T-helper 17 cell (primary cell): ENCODE measurements at places on chromosomes 16 and 17. TPM values are rescaled to one million over a fixed set of nuclear protein-coding genes. Genes with fewer than 3 reads are reported as not detected.
A peak's percentile ranks its signal among the peaks of the same experiment; 100 is the strongest.

AMFR gene
- total RNA-seq: 102 TPM

OTOA gene
- 0.16 TPM for total RNA-seq

USP10 gene
- 221 TPM for total RNA-seq

TNP2 gene
- not detected for total RNA-seq

CNGB1 gene
- total RNA-seq: not detected

KRTAP1-1 gene
- not detected for total RNA-seq

TMIGD1 gene
- total RNA-seq: not detected

GRIN2C gene
- not detected for total RNA-seq

TP53 gene
- total RNA-seq: 61.2 TPM

HSPB9 gene
- total RNA-seq: not detected

KRT28 gene
- not detected for total RNA-seq

CNTNAP1 gene
- total RNA-seq: 6.9 TPM

SLC6A4 gene
- total RNA-seq: 0.10 TPM

DNA sequence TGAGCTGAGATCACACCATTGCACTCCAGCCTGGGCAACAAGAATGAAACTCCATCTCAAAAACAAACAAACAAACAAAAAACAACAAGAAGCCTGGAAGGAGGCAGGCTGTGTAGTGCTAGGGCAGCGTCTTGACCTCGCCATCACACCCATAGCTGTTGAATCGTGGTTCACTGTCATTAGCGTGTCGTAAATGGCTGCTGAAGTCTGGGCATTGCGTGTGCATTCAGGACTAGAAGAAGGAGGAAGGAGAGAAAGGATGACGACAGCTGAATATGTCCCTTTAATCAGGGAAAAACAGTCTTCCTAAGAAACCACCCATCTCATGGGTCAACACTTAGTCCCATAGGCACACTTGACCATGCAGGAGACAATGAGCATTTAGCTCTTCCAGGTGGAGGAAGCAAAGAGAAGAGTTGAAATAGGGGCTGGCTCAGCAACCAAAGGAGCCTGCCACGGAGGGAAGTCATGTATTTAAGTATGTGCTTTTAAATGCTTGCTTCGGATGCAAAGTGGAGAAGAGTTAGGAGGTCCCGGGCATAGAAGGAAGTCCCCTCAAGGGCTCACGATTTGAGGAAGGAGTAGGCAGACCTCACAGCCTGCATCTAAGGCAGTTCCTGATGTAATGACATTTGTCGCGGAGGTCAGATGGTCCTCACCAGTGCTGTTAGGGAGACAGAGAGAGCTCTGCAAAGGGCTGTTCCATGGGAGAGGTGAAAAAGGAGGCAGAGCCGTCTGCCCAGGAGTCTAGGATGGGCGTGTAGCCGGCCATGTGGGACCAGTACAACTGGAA lies 8.8 kb downstream of the PRSS22 start:
- no peak for DNase-seq

- DNase-seq: no peak
These were observed 10.7 kb upstream of the DUSP14 start for GRCh38 chr17:37479025-37479424.

DNA sequence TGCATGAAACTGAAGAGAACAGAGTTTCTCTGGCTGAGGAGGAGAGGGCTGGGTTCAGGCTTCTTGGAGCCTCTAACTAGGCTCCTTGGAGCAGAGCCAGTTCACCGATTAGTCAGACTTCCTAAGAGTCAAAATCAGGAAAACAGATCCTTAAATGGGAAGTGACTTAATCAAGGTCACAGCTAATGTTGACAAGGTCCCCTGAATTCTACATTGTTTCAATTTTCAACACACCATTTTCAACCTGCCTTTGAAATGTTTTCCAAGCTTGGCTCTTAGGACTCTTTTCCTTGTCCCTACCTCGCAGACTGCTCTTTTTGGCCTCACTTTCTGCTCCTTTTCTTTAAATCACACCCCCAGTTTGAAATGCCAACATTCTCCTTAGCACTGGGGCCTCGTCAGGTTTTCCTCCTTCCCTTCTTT lies 16.3 kb downstream of the MYL4 start:
- no peak for DNase-seq

DNA sequence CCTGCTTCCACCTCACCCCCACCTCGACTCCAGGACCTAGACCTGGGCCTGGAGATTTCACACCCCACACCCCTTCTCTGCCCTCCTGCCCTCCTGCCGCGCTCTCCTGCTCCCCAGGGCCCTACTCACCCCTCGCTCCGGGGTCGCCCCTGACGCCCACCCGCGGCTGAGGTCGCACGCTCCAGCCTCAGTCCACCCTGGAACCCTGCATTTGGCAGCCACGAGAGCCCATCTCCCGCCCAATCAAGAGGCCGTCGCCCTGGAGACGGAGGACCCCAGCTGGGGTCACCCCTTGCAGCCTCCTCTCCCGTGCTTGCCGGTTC lies 16.1 kb downstream of the TLE7 start:
- DNase-seq: no peak

GRCh38 chr16:9013508-9013864 lies 49.8 kb upstream of the USP7 start:
- no peak for DNase-seq

DNA sequence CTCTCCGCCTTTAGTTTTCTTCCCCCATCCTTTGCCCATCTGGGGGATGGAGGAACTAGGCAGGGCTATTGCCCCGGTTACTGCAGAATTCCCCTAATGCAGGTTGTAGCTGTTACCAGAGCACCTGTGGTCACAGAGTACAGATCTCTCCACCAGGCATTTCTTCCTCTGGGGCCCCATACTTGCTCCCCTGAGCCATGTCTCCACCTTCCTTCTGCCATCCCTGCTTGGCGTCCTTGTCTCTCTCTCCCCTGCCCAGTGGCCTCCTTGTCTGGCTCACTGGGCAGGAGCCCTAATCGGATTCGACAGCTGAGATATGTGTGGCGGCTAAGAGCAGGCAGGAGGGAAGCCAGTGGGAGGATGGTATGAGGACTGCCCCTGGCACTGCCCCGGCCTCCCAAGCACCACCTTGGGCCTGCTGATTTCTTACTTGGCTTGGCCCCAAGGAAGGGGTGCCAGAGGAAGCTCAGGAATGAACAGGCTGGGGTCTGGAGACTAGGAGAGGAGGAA lies 2.0 kb downstream of the RARA start:
- DNase-seq: no peak

DNA sequence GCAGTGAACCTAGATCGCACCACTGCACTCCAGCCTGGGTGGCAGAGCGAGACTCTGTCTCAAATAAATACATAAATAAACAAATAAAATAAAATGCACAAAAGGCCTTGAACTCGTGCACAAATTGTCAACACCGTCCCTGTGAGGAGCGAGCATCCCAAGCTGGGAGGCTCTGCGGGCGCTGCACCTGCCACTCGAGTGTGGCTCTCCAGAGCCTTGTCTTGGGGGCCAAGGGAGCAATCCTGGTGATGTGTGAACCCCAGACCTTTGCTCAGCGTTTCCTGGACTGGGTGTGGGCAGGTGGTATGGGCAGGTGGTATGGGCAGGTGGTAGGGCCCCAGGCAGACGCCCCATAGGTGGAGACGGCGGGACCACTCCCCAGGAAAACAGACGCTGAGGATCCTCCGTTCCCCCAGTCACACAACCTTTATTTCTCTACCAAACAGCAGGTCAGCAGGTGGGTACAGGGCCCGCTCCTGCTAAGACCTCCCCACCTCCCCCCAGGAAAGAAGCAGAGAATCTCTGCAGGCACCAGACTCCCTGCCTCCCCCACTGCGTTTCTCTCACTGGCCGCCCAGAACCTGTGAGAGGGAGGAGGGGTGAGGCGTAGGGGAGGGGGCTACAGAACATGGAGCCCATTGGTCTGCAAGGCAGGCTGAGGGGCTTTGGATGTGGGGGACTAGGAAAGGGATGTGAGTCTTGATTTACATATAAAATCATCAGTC lies 7.4 kb upstream of the P2RX1 start:
- DNase-seq: no peak

DNA sequence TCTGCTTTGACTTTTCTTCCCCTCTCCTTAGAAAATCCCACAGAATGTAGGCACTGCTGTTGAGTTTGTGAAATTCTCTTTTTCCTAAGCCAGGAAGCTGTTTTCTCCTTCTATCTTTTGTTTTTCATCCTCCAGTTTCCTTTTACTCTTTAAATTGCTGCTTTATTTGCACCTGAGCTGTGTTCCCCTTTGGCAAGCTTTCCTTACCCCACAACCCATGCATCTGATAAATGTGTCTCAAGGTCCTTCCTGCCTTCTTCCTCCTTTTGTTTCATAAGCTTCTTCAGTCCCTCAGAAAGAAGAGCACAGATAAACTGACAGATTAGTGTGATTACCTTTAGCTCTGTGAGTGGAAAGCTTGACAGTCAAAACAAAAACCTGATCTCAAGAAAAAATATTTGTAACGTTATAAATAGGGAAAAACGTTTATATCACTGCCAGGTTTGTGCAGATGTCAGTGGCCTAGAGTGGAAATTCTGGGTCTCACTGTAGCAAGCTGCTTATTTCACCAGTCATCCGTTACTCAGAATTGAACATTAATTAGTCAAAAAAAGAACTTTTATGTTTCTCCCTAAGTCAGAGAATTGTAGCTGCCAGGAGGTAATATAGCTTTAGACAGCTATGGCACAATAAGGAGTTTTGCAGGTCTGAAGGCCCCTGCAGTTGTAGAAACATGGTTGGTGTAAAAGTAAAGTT lies 23.6 kb downstream of the GSDMB start:
- DNase-seq: no peak

GRCh38 chr16:19817875-19818274 lies 66.8 kb downstream of the GPRC5B start:
- DNase-seq: no peak

GRCh38 chr16:85752511-85753420 lies 1.9 kb upstream of the C16orf74 start:
- no peak for DNase-seq

DNA sequence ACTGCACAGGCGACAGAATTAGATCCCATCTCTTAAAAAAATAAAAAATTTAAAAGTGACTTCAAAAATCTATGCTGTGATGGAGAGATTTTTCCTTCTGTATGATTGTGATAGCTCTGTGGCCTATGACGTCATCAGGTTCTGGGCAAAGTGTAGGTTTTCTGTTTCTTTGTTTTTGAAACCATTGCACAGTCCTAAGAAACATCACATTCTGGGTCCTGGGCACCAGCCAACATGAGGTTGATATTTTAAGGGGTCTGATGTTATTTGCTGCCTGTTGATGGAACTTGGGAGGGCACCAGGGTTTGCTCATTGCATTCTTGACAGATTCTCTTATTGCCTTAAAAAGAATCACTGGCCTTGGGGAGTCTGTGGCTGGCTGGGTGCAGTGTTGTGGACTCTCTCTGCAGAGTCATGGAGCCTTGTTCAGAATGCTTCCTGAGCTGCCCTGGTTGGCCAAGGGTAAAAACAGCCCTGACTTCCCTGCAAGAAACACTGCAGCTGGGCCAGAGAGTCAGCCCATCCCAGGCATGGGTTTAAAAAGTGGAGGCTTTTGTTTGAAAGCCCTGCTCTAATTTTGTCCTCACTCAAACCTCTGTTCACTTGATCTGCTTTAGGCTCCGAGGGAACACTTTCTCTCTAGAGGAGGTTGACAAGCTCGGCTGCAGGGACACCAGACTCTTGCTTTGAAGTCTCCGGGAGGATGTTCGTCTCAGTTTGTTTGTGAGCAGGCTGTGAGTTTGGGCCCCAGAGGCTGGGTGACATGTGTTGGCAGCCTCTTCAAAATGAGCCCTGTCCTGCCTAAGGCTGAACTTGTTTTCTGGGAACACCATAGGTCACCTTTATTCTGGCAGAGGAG lies 10.5 kb upstream of the CYLD start:
- no peak for DNase-seq

GRCh38 chr17:62073993-62074392 lies 8.9 kb upstream of the MED13 start:
- DNase-seq: no peak

- no peak for DNase-seq
These were observed 14.2 kb upstream of the TEKT5 start for GRCh38 chr16:10708969-10709368.

- no peak for DNase-seq
These were observed 28.9 kb downstream of the FAM20A start for GRCh38 chr17:68572138-68572842.

- DNase-seq: no peak
These were observed 13.5 kb downstream of the SUPT6H start for GRCh38 chr17:28675490-28675889.

DNA sequence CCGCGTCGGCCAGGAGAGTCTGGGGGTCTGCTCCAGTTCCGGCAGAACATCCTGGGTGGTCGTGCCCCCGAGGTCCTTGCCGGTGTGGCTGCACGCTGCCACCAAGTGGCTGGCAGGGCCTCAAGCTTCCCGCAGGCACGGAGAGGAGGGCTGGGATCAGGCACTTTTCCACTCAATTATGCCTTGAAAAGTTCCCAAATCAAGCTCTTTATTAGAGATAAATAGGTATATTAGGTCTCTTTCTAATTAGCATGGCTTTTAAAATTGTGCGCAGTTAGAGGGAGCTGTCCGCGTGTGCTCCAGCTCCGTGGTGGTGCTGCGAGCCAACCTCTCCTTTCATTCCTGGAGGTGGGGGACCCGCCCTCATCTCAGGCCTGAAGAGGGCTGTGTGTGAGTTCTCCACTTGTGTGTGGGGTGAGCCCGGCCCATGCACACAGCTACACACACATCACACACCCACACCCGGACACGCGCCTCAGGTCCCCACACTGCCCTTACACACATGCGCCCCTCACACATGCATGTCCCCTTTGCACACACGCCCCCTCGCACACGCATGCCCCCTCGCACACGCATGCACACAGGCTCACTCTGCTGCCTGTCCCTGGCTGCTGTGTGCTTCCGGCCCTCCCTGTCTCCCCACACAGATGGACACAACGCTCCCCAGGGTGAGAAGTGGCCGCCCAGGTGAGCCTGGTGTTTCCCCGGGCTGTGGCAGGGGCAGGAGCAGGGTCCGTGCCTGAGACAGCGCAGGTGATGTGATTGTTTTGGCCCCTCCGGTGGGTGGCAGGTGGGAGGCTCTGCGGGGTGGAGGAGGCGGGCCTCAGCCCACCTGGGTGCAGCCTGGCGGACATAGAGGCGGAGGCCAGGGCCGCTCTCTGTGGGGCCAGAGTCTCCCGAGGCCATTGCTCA lies 28.8 kb downstream of the CACNA1H start:
- no peak for DNase-seq

GRCh38 chr16:85369741-85370528 lies 243.2 kb upstream of the GSE1 start:
- peak; percentile 18 for DNase-seq

GRCh38 chr16:56686758-56687157 lies 4.5 kb downstream of the MT1X start:
- no peak for DNase-seq

GRCh38 chr16:57231821-57232350 lies 13.2 kb upstream of the ARL2BP start:
- no peak for DNase-seq
